ENCODE measurements at places on chromosomes 6 and 20.

DNA sequence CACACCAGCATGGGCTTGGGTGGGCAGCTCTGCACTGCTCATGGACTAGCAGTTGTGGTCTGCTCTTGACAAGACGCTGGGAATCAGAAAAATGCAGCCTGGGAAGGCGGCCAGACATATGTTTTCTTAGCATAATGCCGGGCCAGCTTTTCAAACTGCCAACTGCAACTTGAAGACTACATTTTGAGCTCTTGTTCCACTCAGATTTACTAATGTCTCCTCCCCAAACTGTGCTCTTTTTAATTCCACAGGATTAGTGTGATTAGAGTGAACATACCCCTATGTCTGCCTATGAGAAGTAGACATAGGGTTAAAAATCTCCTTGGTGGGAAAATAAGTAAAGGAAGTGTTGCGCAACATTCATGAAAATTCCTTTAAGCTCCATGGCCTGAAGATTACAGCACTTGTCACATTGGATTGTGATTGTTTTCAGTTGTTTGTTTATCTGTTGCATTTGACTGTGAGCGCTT lies 5.3 kb upstream of the FNDC1 start:
- no peak for DNase-seq

GRCh38 chr20:41717483-41717882 lies 99.3 kb upstream of the CHD6 start:
- no peak for DNase-seq

GRCh38 chr6:32803416-32803815 lies 13.4 kb downstream of the HLA-DOB start:
- DNase-seq = no peak

- DNase-seq = no peak
Measured at GRCh38 chr6:27168586-27169443, 78.7 kb upstream of the PRSS16 start.

- DNase-seq = no peak
Measured at GRCh38 chr6:599576-600448, 57.1 kb downstream of the HUS1B start.
